ENCODE measurements at places on chromosomes 5 and 9. TPM values are rescaled to one million over a fixed set of nuclear protein-coding genes. Genes with fewer than 3 reads are reported as not detected.

DROSHA gene
- total RNA-seq: 44.1 TPM

LCN9 gene
- not detected for total RNA-seq

GSN gene
- 255 TPM for total RNA-seq

- no peak for DNase-seq
These were observed 37.1 kb upstream of the NR3C1 start for GRCh38 chr5:143440448-143441115.

GRCh38 chr5:65061974-65062353 lies 293.2 kb downstream of the CWC27 start:
- no peak for DNase-seq

DNA sequence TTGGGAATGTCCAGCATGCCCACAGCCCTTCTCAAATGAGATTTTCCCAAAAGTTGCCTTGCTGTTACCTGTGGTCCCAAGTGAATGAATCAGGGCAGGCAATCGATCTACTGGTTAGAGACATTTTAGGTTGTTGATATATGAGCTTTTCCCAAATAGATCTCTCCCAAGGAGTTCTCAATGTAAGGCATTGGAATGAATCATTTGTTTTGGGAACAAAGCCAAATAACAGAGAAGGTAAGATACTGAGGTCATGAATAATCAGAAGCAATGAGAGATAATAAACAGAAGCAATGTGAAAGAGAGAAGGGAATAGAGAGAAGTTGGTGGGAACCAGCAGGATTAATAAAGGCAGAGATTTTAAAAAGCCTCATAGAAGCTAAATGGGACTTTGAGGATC lies 93.6 kb upstream of the FER start:
- DNase-seq: no peak

GRCh38 chr9:72540348-72540873 lies 19.0 kb downstream of the TMC1 start:
- no peak for DNase-seq

DNA sequence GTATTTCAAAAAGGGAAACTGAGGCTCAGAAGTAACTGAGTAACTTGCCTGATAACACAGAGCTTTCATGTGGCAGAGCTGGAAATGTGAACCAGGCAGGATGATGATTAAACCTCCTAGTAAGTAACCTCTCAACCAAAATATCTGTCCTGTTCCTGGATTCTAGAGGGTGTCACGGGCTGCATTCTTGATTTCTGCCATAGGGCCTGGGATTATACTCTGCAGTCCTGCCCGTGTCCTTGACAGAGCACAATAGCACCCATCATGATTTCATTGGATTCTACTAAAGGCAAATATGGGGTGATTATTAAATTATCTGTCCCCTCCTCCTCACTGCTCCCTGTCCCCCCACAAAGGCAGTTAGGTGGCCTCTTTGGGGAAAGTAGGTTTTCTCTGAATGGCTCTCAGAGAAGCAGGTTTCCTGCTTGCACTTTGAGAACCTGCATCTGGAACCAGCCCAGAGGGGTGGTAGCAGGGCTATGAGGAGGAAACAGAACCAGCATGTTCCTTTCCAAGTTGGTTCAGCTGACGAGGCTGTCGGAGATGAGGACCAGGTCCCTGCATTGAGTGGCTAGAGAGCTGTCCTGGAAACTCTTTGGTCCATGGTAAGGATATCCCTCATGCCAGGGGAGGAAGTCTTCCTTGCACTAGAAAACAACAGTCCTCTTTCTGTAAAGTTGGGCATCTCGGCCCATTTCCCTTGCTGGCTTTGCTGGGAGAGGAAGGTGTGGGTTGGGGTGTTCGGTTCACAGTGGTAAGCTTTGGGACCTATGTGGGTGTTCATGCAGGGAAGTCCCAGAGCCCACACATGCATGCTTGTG lies 36.6 kb downstream of the PPARGC1B start:
- no peak for DNase-seq

DNA sequence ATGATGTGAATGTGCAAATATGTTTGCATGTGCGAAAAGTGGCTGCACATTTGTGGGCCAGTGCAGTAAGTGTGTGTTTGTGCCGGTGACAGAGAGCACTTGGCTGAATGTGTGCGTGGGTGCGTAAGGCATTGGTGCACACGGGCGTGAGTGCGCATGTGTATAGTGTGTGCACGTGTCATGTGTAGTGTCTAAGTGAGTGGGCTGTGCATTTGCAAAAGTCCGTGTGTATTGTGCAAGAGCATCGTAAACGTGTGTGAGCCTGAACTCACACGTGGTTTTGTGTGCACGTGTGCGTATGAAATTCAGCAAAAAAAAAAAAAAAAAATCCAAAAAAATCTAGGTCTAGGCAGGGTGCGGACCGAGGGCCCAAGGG lies 6.5 kb upstream of the EBF1 start:
- DNase-seq: no peak

GRCh38 chr9:98635374-98635773 lies 73.4 kb downstream of the GABBR2 start:
- no peak for DNase-seq

DNA sequence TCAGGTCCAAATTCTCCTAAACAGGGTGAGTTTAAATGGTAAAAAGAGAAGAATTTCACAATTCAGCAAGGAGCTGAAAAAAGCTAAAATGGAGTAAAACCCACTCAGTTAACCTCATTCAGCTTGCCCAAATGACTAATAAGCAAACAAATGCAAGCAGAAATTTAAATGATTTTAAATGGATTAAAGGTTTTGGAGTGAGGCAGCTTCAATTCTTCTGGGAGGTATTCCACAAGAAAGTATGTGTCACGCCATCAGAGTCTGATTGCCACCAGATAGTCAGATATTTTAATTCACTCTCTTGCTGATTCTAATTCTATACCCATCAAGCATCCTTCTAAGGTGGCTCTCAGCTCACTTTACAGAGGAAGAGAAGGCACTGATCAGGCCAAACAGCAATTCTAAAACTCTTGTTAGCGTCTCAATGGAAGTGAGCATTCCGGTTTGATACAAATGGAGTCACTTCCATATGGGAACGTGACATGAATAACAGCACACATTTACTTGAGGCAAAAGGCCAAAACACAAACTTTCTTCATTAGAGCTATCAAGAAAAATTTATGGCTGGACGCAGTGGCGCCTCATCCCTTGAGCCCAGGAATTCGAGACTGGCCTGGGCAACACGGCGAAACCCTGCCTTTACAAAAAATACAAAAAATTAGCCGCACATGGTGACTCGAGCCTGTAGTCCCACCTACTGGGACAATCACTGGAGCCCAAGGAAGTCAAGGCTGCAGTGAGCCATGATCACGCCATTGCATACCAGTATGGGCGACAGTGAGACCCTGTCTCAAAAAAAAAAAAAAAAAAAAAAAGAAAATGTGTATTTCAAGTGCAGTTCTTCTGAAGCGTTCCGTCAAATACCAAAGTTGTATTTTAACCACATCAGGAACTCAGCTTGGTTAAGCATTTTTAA lies 2.0 kb downstream of the CLK4 start:
- DNase-seq: no peak

All from glomerular endothelial cell (primary cell).